Naive thymus-derived CD4-positive, alpha-beta T cell (primary cell): ENCODE measurements at places on chromosomes 13 and 19. TPM values are rescaled to one million over a fixed set of nuclear protein-coding genes. Genes with fewer than 3 reads are reported as not detected.

DNA sequence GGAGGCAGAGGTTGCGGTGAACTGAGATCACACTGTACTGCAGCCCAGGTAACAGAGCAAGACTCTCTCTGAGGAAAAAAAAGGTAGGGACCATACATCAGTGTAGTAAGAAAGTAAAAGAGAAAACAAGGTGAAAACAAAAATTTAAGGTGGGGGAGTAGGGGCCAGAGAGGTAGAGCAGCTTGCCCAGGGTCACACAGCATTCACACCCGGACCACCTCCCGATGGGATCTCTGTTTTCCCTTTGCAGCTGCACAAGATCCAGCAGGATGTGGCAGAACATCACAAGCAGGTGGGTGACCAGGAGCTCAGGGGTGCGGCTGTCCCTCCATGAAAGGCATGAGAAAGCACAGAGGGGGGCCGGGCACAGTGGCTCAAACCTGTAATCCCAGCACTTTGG, 4.5 kb downstream of the TLE6 start:
- H3K4me3 ChIP-seq: no peak overlapping the region
- H3K27ac ChIP-seq: no peak overlapping the region
- DNase-seq: no peak
- H3K36me3 ChIP-seq: no peaks in the 10 kb centered on the region
- peaks cover 5% of the 10 kb centered on the region for H3K4me1 ChIP-seq

DNA sequence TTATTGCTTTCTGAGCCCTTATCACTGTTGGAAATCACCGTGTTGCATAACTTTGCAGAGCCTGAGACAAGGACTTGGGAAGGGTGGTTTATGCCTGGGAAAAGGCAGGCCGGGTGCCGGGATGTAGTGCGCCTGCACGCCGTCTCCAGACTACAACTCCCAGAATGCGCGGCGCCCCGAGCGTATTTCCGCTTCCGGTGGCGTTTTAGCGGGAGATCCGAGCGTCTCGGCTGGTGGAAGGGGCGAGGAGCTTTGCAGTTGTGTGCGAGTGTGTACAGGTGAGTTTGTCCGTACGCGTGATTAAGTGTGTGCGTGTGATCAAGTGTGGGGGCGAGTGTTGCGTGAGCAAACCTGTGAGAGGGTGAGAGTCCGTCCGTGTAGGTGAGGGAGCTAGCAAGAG, 75.4 kb downstream of the PEG3 start:
- H3K4me1 ChIP-seq: no peaks in the 10 kb centered on the region
- H3K4me3 ChIP-seq: peak overlapping the region; percentile 22
- no peaks in the 10 kb centered on the region for H3K27me3 ChIP-seq
- DNase-seq: peak; percentile 1
- no peaks in the 10 kb centered on the region for H3K36me3 ChIP-seq
- no peak overlapping the region for H3K27ac ChIP-seq

DNA sequence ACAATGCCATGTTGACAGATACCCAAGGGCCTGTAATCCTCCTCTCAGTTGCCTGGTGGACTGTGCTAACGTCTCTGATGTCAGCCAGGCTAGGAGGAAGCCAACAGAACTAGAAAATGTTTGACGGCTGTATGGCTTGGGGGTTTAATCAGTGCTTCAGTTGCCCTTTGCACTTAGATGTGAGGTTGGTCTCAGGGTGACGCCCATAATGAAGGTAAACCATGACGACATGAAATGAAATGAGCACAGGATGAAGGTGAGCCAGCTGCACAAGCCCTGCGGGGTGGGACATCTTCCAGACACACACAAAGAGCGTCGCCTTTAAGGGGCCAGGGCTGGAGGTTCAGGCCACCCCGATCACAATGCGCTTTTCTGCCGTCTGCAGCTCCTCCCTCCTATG, 127.2 kb downstream of the CRYL1 start:
- H3K4me3 ChIP-seq: no peak overlapping the region
- no peak overlapping the region for H3K27ac ChIP-seq
- H3K27me3 ChIP-seq: no peaks in the 10 kb centered on the region
- H3K4me1 ChIP-seq: no peaks in the 10 kb centered on the region
- DNase-seq: no peak

ZNF491 gene
- total RNA-seq: 6.1 TPM
